MM.1S (cell line): ENCODE measurements at places on chromosomes 6 and 20.

- peak; percentile 51 for DNase-seq
These were observed 341.6 kb downstream of the QKI start for GRCh38 chr6:163756079-163756478.

DNA sequence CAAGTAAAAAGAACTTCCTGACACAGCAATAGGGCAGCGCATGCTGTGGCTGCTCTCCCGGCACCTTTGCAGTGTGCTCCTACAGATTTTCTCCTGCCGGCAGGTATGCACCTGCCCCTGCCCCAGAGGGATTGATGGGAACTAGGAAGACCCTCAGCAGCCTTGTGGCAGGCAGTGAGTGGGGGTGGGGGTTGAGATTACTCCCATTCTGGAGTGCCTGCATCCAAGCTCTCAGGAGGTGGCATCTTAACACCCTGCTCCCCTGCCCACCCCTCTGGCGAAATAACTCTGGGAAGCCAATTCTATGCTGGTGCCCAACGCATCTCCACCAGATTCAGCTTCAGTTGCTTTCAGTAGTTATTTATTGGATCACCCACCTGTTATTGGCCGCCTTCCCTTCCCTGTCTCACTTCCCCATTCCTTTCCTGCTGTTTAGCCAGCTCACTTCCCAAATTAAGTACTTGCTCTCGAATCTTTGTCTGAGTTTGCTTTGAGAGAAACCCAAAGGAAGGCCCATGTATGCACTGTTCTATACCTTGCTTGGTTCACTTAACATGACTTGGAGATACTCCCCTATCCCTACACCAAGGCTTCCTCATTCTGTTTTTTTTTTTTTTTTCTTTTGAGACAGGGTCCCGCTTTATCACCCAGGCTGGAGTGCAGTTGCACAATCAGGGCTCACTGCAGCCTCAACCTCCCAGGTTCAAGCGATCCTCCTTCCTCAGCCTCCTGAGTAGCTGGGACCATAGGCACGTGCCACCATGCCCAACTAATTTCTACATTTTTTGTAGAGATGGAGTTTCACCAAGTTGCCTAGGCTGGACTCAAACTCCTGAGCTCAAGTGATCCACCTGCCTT lies 29.3 kb upstream of the SLC23A2 start:
- no peak for DNase-seq

- DNase-seq, result no peak
These were observed 44.3 kb downstream of the OSTM1 start for GRCh38 chr6:108030211-108030610.

- no peak for DNase-seq
These were observed 120.7 kb upstream of the CLDN20 start for GRCh38 chr6:155143029-155143577.
